Adipocyte (in vitro differentiated cells): ENCODE measurements at places on chromosomes 2 and 18.

DNA sequence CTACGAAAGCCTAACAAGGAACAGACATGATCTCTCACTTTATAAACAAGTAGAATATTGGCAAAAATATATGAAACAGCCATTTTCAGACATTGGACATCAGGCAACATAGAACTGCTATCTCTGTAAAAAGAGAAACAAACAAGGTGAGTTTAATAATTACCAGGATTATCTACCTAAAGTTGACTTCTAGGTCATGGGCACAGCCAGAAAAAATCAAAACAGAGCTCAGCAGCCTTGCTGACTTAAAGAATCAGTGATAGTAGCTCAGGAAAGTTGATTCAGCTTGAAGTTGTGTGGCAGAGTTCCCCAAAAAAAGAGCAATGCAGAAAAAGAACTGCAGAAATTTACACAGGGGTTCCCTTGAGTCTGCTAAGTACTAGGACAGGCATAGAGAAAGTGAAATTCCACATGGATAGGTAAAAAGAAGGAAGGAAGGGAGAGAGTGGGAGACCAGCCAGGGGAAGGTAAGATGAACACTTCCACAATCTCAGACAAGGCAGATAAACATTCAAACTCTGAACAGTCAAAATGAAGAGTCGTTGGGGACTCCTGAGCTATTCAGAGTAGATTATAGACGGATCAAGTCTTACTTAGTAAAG, 102.0 kb downstream of the EXOC6B start:
- DNase-seq: no peak

DNA sequence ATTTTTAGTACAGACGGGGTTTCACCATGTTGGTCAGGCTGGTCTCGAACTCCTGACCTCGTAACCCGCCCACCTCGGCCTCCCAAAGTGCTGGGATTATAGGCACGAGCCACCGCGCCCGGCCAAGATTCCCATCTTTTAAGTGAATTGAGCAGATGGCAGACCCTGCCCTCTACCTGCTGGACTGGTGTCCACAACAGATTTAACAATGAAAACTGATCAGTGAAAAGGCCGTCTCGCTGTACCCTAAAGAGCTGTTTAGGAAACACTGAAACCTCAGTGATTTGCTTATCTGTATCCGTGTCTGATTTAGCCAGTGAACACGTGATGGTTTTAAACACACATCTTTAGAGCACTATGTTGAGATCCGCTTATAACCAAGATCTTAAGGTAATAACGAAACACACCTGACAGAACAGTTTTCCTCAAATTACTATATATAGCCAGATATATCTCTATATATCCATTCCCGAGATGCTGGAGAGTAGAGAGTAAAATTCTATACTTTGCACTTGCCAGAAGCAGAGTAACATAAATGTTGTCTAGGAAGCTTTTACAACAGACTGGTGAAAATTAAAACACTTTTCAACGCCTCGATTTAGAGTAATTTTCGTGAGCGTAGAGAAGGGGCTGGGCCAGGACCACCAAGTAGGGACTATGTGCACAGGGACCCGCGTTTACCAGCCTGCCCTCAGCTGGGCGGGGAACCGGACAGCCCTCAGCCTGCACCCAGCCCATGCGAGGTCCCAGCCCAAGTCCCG, 594 bp downstream of the FAM161A start:
- DNase-seq: peak; percentile 81

DNA sequence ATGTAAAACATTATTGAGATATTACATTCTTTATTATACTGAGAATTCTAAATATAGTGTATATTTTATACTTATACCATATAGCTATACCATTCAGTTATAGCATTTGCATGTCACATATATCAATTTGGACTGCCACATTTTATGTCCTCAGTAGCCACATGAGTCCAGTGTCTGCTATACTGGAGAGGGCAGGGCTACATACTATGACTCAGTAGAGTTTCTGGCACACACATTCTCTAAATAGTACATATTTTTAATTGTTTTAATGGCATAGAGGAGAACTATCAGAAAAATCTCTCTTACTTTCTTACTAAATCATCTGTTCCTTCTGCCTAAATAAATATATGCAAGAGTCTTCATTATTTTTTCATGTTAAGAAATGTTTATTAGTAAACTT, 55.4 kb upstream of the COL5A2 start:
- peak; percentile 59 for DNase-seq

DNA sequence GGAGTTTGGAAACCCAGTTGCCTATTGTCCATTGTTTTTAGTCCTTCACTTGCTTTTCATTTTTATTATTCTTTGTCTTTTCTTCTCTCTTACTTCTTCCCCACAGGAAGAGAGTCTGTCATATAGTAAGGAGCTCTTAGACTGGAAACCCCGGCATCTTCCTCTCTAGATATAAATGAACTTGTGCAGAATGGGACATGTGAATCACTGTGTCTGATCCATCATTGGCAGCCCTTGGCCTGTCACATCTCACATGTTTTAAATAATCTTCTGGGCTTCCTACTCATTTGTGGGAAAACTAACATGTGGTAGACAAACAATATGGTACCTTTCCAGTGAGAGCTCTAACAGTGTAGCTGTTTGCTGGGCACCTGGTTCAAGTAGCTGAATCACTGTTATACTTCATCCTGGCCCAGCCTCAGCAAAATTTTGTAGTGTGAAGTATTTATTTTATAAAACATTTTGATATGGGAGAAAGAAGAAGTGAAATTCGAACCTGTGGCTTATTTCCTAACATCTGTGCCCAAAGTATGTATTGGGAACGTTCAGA, 112.8 kb downstream of the PHLPP1 start:
- DNase-seq: no peak

- no peak for DNase-seq
Observed at GRCh38 chr2:242057379-242058040, 188.0 kb downstream of the RTP5 start.

DNA sequence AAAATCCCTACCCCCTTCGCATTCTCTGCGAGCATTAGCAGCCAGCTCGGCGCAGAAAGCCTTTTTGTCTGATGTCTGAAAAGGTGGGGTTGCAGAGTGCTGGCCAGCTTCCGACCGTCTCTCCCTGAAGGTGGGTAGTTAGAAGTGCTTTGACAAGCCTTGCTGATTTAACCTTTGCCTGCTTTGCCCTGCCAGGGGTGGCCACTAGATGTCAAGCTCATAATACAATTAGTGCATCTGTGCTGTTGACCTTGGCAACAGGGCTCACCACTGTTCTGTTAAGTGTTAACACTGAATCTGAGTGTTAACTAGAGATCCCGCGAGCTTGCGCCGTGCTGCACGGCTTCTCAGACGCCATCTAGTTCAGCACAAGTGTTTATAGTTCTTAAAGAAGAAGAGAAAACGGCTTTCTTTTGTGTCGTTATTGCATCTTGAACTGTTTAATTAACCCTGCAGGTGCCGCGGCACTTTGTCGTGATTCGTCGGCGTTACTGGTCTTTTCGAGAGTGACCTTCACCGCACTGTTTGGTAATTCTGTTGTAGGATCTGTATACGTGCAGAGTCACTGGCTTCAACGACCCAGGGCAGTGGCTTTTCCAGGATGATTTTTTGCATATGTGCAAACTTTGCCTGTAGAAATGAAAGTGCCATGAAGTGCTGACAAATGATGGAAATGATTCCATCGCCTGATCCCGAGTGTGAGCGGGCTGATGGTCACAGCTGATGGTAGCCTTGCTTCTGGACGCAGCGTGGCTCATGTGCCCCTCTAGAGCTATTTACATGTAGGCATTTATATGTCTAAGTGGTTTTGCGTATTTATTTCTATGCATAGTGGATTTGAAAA, 5.5 kb downstream of the SALL3 start:
- no peak for DNase-seq

GRCh38 chr2:74081030-74081762, 66.5 kb downstream of the BOLA3 start:
- no peak for DNase-seq

DNA sequence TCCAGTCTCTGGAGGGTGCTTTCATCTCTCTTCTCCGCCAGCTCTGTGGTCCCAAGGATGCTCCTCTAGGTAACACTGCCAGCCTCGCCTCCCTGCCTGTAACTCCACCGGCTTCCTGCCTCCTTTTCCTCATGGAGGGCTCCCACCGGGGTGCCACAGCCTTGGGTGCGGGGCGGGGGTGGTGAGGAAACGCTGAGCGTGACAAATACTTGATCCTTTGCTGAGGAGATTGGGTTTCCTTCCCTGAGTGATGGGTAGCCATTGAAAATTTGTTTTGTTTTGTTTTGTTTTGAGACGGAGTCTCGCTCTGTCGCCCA, 25.1 kb downstream of the TIMM21 start:
- no peak for DNase-seq

GRCh38 chr18:25284281-25284680, 67.7 kb downstream of the ZNF521 start:
- no peak for DNase-seq
